ENCODE measurements at places on chromosomes 6 and 20. TPM values are rescaled to one million over a fixed set of nuclear protein-coding genes. Genes with fewer than 3 reads are reported as not detected.

Gene DOK5
- total RNA-seq, result 0.68 TPM

Gene SLC22A16
- total RNA-seq, result 2.0 TPM

Gene NOTCH4
- total RNA-seq, result 0.27 TPM

Gene BTBD3
- total RNA-seq, result 38.2 TPM

Gene HLA-DRB1
- not detected for total RNA-seq

Gene SYCP2L
- total RNA-seq, result 0.68 TPM

Data from G401 (cell line).